ENCODE measurements at places on chromosomes 1 and 21. TPM values are rescaled to one million over a fixed set of nuclear protein-coding genes. Genes with fewer than 3 reads are reported as not detected.

DNA sequence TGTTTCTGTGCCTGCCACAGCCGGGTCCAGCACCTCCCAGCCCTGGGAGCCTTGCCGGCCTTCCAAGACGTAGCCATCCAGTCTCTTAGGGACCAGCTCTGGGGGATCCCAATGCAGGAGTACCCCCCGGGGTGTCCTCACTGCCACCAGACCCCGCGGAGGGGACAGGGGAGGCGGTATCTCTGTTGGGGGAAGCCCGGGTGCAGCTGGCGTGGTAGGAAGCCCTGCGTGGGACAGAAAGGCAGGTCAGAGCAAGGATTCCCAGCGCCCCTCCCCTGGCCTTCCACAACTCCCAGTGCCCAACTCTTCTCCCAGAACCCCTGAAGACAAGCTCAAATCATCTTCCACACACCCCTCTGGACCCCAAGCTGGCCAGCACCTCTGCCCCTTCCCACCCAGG is 4.9 kb upstream of the TAGLN2 start:
- DNase-seq, result no peak

GRCh38 chr1:152878042-152878441 is at the start of gene SMCP:
TSS of gene SMCP (plus strand) at chr1:152878322. CDS start at chr1:152884423, 6,101 bp downstream.
- no peak for DNase-seq

GRCh38 chr1:88802950-88803349 is 88.4 kb downstream of the GTF2B start:
- no peak for DNase-seq

GRCh38 chr1:203187304-203187685 is 791 bp upstream of the CHI3L1 start:
- no peak for DNase-seq

DNA sequence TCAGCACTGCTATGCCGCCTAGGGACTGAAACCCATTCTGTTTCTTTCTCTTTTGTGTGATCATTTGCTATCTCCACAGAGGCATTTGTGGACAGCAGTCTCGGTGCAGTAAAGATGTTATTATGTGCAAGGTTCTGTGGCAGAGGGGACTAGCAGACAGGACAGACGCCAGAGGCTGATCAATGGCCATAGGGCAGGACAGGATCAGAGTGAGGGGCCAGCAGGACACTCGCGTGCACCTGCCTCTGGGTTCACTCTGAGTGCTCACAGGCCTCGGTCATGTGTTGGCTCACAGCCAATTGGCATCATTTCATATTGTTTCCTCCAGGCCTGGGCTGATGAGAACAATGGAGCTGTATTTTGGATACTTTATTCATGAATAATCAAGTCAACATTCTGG is 212.6 kb downstream of the TGFB2 start:
- no peak for DNase-seq

- DNase-seq, result no peak
Measured at GRCh38 chr1:204475656-204476432, 18.8 kb downstream of the PIK3C2B start.

DNA sequence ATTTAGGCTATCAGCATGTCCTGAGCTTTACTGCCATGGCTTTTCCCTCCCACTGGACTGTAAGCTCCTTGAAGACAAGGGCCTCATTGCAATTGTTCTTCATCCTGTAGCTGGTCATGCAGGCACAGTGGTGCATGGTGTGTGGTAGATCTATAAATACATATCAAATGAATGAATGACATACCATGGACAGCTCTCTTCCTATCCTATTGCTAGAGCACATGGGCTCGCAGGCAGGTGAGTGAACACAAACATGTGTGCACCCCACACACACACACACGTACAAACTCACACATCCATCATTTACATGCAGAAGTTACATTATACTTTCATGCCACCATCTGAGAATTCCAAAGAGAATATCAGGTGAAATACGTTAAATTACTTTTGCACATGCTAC is 172.9 kb upstream of the RUNX1 start:
- DNase-seq, result no peak

DNA sequence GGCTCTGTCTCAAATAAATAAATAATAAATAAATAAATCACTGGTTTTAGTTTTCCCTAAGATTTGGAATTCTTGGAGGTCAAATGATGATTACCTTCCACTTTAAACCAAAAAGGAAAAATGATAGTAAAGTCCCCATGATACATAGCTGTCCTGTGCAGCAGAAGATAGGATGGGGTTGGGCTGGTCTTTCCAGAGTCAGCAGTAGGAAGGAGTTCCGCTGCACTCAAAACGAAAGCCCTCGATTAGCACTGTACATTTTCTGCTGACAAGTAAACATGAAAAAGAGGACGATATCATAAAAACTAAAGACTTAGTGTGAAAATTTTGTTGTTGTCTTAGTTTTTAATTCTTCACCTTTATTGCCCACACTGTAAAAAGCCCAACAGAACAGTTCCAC is 79.7 kb downstream of the ATP5PO start:
- DNase-seq, result no peak

GRCh38 chr1:186670297-186671135 is 9.7 kb downstream of the PTGS2 start:
- DNase-seq, result no peak

- DNase-seq, result no peak
Measured at GRCh38 chr1:198101716-198102453, 54.9 kb upstream of the NEK7 start.

GRCh38 chr1:200979574-200980451 is 43.7 kb downstream of the KIF21B start:
- DNase-seq, result peak; percentile 53

DNA sequence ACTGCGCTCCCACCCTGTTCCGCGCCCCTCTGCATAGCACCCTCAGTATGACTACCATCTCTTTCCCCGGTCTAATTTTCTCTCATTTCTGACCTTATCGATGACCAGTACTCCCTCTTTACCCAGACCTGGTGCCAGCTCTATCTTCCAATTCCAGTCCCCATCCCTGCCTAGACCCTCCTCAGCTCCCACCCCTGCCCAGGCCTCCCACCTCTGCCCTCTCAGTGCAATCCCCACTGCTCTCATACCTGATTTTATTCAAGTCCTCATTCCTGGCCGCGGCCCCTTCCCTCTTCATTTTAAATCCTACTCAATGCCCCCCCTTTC is 1.3 kb downstream of the USP24 start:
- DNase-seq, result no peak

- no peak for DNase-seq
Measured at GRCh38 chr21:19792004-19792403, 1206.2 kb upstream of the NCAM2 start.

GRCh38 chr1:64358692-64359091 is 111.2 kb upstream of the CACHD1 start:
- DNase-seq, result no peak

- no peak for DNase-seq
Measured at GRCh38 chr1:22815043-22815365, 104.4 kb downstream of the EPHB2 start.

GRCh38 chr1:57033222-57034001 is 67.6 kb upstream of the C8B start:
- DNase-seq, result no peak

DNA sequence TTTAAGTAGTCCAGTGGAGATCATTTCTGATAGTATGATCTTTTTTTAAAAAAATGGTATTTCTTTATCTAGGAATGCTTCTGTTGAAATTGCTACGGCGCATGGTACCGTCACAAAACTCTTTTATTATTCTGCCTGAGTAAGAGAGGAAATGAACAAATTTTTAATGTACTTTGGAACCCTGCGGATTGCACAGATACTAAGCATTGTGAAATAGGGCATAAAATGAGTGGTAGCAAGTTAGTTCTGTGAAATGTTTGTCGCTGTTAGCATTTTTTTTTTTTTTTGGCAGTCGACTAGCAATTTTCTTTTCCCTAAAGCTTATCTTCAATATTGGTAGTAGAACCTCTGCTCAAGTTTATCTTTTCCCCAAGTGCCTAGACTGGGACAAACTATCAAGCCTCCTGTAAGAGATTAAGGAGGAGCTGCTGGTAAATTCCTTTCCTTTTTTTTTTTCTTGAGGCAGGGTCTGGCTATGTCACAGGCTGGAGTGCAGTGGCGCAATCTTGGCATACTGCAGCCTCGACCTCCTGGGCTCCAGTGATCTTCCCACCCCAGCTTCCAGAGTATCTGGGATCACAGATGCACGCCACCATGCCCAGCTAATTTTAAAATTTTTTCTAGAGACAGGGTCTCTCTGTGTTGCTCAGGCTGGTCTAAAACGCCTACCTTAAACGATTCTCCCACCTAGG is 2.2 kb downstream of the ITSN1 start:
- DNase-seq, result no peak

DNA sequence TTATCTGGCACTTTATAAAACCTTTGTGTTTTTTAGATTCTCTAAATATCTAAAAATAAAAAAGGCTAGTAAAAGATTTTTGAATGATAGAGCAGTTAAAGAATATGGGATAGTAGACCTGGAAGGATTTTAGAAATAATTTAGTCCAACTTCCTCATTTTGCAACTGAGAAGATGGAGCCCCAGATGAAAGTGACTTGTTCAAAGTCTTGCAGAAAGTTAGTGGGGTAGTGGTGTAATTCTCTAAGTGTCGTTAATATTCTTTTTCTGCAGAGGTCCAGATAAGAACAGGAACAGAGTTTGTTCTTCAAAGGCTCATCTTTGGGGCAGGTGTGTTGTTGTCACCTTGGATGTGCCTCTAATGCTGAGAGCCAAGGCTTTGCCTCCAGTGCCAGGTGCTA is 159.5 kb downstream of the DISC1 start:
- no peak for DNase-seq

DNA sequence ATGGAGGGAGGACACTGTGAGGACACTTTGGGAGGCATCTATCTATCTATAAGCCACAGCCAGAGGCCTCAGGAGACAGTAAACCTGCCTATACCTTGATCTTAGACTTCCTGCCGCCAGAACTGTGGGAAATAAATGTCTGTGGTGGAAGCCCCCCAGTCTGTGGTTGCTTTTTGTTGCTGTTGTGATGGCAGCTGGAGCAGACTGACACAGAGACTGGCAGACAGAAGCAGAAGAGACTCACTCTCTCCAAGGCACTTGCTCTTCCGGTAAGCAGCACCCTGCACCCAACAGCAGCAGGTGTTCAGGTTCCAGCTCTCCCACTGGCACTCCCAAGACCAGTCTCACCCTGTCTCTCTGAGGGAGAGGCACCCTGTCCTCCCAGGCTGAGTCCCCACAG is 297.6 kb downstream of the TTLL7 start:
- no peak for DNase-seq

Gene C1orf167
- total RNA-seq, result not detected

Gene EDARADD
- 7.9 TPM for total RNA-seq

Gene CRNN
- total RNA-seq, result not detected

Gene HMGB4
- not detected for total RNA-seq

Gene TSSK3
- 3.5 TPM for total RNA-seq

Gene DFFA
- 22.4 TPM for total RNA-seq

Gene DNAJC6
- total RNA-seq, result 3.6 TPM

Gene AADACL4
- total RNA-seq, result not detected

Gene GBP2
- 199 TPM for total RNA-seq

Gene OR1C1
- not detected for total RNA-seq

Gene CFHR3
- not detected for total RNA-seq

Gene OR2T5
- total RNA-seq, result not detected

Gene TSPAN2
- 1.3 TPM for total RNA-seq

Gene FCRL5
- total RNA-seq, result not detected

Data from CD4-positive, alpha-beta memory T cell (primary cell).